Foreskin keratinocyte (primary cell): ENCODE measurements at places on chromosomes 1 and 21. TPM values are rescaled to one million over a fixed set of nuclear protein-coding genes. Genes with fewer than 3 reads are reported as not detected.

PSMG1 gene
- 105 and 113 TPM in 2 replicates for total RNA-seq

CEP350 gene
- total RNA-seq = 24.4 and 25.5 TPM in 2 replicates

DMBX1 gene
- not detected in 2 replicates for total RNA-seq

EPHA2 gene
- total RNA-seq = 138 and 139 TPM in 2 replicates

PLXNA2 gene
- total RNA-seq = 18.9 and 20.6 TPM in 2 replicates

TSSK3 gene
- 0.65 TPM in 1 of 2 replicates, not detected in the other for total RNA-seq

LAMC1 gene
- total RNA-seq = 93.6 and 109 TPM in 2 replicates

F3 gene
- 472 and 766 TPM in 2 replicates for total RNA-seq

- no peak for DNase-seq
Measured at GRCh38 chr1:187157115-187157514, 328.4 kb downstream of the PLA2G4A start.

DNA sequence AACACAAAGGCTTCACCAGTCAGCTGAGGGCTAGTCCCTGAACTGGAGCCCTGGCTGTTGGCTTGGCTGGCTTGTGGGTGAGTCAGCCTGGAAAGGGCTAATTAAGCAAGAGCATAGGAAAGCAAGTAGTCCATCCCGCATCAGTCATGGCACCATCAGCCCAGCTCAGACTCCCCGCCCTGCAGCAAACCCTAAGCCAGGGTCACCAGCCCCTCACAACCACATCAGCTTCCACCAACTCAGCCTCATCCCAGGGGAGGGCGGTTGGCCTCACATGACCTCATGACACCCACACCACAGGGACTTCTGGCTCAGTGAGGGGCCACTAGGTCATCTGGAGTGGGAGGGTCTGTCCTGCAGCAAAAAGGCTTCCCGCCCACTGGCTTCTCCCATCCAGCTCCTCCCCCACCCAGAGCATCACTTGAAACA is 7.0 kb upstream of the SPATC1L start:
- DNase-seq = no peak

GRCh38 chr1:48245106-48245505 is 22.6 kb downstream of the SLC5A9 start:
- no peak for DNase-seq

GRCh38 chr1:19445417-19446342 is 39.7 kb downstream of the CAPZB start:
- no peak for DNase-seq

DNA sequence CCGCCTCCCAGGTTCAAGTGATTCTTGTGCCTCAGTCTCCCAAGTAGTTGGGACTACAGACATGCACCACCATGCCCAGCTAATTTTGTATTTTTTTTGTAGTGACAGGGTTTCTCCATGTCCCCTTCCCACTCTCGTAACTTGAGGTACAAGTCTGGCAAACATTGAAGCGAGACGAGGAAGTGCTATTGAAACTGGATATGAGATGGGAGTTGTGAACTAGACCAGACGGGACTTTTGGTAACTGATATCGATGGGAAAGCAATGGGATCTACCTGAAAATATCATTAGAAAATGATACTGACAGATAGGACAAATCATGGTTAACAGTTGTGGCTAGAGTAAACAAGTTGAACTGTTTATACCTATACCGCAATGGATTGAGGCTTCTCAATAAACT is 95.2 kb upstream of the TRABD2B start:
- DNase-seq = no peak

DNA sequence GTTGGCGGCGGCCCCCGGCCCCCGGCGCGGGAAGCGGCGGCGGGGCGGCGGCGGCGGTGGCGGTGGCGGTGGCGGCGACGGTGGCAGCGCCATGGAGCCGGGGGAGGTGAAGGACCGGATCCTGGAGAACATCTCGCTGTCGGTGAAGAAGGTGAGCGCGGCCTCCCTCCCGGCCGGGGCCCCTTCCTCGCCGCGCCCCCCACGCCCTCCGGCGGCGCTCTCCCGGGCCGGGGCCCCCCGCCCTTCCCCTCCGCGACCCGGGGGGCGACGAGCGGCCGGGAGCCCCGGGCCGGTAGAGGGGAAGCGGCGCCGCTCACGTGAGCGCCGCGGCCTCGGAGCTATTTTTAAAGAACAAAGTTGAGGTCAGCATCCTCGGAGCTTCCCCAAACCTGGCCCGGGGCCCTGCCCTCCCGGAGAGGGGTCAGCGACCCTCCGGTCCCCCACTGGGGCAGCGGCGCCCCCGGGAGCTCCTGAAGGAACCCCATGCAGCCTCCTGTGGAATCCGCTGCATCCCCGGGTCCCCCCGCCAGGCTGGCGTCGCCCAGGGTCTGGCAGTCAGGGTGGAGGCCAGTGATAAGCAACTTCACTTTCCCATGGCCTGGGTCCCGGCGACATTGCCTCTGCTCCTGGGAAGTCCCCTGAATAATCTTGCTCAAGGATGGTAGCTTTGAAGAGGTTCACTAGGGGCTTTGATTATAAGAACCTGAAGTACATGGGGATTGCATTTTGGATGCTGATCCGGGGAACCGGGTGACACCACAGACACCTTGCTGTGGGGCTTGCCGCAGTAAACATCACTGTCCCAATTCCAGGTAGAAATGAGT is 560 bp downstream of the PLEKHM2 start:
- no peak for DNase-seq

- DNase-seq = no peak
Measured at GRCh38 chr1:186574926-186575325, 105.3 kb downstream of the PTGS2 start.

DNA sequence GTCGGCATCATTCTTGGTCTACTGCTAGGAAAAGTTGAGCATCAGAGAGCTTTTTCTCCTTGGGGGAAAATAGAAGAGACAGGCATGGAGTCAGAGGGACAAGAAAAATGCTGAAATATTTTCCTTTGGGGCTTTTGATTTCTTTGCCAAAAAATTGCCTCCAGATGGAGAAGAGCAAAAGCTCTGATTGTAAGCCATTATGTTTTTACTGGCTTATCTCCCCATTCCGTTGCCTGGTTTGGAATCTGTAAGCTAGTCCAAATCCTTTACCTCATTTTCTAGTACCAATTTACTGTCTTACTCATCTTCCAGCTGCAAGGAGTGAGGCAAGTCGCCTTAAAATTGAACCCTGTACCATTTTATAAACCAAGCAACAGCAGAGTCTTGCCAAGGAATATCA is 23.3 kb upstream of the NBL1 start:
- DNase-seq = no peak

- no peak for DNase-seq
Measured at GRCh38 chr1:41242342-41243078, 404 bp upstream of the SCMH1 start.

GRCh38 chr1:191618181-191618580 is 540.1 kb upstream of the RGS18 start:
- DNase-seq = no peak

- DNase-seq = no peak
Measured at GRCh38 chr1:87370544-87370943, 41.9 kb downstream of the LMO4 start.

DNA sequence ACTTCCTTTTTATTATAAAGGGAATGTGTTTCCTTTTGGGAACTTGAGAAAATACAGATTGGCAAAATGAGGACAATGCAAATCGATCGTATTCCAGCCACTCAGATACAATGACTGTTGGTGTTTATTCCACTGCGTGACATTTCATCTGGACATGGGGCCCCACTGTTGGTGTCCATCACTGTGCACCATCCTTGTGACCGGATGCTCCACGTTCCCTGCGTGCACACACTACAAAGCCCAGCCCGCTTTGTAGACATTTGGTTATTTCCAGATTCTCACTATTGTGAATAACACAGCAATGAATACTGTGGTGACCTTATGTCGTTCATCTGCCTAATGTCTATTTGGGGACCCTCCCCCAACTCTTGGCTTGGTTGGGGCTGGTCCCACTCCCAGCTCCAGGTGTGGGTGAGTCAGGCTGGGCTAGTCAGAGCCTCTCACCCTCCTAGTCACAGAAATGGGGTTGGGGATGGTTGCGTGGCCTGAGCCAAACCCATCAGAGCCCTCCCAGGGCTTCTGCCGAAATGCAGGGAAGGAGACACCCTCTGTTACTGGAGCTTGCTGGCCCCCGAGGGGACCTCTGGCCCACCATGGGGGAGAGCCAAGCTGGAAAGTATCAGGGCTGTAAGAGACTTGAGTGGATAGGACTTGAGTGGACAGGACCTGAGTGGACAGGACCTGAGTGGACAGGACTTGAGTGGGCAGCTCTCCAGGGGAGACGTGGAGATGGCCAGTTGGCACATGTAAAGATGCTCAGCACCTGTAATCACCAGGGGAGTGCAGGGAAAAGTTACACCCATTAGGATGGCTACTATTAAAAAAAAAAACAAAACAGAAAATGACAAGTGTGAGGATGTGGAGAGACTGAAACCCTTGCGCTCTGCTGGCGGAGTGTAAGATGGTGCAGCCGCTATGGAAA is 57.1 kb upstream of the ADARB1 start:
- peak; percentile 73 for DNase-seq

DNA sequence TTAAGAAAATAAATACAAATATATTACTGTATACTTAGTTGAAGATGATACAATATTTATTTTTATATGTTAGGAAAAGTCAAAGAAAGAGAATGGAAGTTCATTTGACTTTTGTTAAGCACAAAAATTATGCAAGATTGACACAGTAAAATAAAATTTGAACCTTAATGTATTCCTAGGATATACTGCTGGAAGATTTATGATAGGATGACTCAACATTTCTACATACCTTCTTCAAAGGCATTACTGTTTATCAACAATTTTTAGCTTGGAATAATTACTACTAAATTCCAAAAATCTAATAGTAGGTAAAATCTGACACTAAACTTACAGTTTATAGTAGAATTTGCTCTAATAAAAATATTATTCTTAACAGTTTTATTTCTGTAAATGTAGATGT is 257.3 kb upstream of the ADAMTS5 start:
- DNase-seq = no peak

DNA sequence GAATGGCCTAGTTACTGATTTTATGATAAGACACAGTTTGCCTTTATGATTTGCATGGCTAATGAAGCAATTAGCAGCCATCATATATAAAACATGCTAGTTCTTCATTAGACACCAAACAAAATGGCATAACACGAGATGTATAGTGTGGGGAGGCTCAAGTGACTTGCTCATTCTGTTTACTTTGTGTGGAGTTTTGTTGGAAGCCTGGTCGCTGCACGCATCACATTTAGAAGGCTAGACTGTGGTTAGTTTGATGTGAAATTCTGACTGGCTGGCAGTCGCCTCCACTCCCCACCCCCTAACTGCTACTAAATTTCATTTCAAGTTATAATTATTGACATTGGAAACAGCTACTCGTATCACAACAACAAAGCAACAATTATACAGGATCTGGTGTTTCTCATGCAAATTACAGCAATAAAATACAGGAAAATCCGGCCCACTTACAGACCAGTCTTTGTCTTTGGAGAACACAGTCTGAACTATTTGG is 356.1 kb downstream of the LMO4 start:
- no peak for DNase-seq

GRCh38 chr1:221309723-221310122 is 430.5 kb downstream of the HLX start:
- no peak for DNase-seq

- no peak for DNase-seq
Measured at GRCh38 chr21:44647222-44647552, 973 bp downstream of the KRTAP10-11 start.

- DNase-seq = no peak
Measured at GRCh38 chr1:106055855-106056254, 1000.6 kb upstream of the PRMT6 start.

GRCh38 chr1:223802602-223803001 is 43.1 kb downstream of the TP53BP2 start:
- no peak for DNase-seq

DNA sequence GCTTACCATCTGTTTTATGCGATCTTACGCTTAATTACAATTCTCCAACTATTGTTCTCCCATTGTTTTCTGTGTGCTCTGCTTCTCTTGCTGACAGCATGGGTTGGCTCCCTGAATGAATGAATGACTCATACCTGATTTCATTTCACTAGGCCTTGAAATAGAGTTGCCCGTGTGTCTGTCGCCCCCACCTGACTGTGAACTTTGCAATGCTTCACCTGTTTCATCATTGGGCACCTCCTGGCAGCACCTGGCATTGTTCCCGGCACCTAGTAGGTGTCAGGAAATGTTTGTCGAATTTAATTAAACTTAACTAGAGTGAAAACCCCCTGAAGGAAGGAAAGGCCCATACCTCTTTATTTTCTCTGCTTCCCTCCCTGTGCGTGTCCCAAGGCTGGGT is 120.5 kb upstream of the KLHDC7A start:
- no peak for DNase-seq

DNA sequence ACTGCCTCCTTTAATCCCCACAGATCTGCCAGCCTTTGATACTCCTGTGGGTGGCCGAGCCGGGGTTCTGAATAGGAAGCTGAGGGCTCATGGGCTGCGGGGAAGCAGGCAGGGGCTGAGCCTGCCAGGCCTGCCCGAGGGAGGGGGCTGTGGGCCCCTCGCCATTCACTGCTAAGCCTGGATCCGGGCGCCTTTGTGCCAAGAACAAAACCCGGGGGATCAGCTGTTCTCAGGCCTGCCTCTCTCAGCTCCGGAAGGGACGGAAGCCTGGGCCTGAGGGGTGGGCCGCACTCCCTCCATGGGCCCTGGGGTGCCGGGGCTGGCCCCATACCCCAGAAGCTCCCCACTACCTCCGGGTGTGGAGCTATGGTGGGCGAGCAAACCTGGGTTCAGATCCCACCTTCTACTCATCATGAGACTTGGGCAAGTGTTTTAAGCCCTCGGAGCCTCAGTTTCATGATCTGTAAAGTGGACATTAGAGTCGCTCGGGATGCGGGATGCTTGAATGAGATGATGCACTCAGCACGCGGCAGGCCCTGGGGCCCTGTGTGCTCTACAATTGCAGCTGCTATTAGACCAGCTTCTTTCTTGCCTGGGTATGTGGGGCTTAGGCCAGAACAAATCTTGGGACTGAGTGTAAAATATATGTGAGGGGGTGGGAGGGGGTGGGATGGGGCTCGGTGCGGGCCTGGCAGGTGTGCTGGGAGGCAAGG is 19.2 kb upstream of the EPHA2 start:
- DNase-seq = no peak

DNA sequence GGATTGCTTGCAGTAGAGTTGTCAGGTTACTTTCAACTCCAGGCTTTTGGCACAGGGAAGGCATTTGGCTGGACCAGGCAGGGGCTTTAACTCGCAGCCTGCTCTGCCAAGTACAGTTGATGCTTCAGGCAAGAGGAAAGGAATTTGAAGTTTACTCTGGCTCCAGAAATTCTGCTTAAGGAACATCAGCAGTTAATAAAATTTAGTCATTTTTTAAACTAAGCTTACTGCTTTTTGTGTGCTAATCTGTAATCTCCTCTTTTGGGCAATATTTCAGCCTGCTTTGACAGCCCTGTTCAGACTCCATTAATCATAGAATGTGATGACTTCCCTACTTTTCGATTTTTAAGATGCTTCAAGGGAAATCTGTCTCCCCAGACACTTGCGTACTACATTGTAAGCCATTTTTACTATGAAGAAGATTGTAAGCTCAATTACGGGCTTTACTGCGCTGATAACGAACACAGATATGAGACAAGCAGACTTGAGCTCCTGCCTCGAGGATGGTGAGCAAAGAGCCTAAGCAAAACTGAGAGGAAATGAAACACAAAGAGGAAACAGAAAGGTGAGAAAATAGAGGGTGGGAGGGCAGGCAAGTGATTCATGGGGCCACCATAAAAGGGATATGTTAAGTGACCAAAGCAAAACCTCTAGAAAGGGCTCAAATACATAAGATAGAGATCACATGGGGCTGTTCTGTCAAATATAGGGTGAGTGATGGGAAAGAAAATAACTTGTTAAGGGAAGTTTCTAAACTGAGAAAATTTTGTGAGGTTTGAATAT is 76.6 kb upstream of the VAV3 start:
- no peak for DNase-seq
